Immature natural killer cell (primary cell): ENCODE measurements at places on chromosomes 1 and 21. TPM values are rescaled to one million over a fixed set of nuclear protein-coding genes. Genes with fewer than 3 reads are reported as not detected.

DNA sequence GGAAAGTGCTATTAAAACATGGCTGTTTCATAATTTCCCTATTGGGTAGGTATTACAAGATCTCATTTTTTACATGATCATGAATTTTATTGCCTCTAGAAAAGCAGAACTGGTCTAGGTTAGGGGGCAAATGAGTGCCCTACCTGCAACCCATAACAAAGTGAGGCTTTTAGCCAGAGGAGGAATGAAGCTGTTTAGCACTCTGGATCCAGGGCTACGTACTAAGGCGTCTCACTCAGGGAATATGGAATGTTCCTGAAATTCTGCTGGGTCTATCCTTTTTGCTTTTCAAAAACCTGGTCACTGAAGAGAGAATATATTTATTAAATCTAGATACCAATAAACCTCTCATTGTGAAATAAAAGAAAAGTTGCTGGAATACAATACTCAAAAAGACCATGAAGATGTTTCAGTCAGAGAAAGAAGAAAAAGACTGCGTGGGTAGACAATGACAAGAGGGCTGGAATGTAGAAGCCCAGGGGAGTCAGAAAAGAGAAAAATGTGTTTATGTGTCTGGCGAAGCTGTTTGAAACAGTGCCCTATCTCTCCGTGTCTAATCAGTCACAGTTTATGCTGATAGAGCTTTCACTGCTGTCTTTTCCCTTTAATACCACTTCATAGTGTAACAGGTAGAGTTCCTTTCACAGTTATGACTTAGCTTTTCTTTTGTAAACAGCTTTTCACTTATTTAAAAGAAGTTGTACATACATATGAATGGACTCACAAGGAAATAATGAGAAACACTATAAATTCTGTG lies 25.0 kb upstream of the SYDE2 start:
- DNase-seq, result no peak

- DNase-seq, result peak; percentile 34
Observed at GRCh38 chr21:44018813-44019567, 6.9 kb downstream of the TRAPPC10 start.

- DNase-seq, result no peak
Observed at GRCh38 chr1:1287288-1288110, 7.3 kb downstream of the SCNN1D start.

GRCh38 chr1:240804475-240804874 lies 192.5 kb upstream of the GREM2 start:
- DNase-seq, result no peak

DNA sequence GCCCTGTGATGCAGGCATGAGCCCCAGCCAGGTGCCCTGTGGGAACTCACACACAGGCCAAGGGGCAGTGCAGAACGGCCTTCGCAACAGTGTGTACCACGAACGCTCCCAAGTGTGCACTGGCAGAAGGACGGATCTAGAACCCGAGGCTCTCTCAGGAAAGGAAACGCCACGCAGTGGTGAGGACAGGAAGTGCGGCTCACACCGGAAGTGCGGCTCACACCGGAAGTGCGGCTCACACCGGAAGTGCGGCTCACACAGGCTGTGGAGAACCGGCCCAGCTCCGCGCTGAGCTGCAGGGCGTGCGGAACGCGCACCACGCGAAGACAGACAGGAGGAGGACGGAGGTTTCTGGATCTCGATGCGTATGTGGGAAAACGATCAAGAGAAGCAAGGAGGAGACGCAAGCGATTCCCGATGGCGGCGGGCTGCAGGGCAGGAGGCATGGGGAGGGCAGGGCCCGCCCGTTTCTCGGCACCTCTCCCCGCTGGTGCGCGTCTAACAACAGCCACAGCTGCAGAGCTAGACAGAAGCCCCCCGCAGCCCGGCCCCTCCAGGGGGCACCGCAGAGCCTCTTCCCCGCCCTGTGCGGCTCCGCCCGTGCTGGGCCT lies 35.9 kb upstream of the TMEM52 start:
- peak; percentile 17 for DNase-seq

CA14 gene
- 0.70 TPM for polyA plus RNA-seq

- DNase-seq, result no peak
Observed at GRCh38 chr1:230487773-230488428, 61.8 kb upstream of the PGBD5 start.

- no peak for DNase-seq
Observed at GRCh38 chr1:34270181-34270580, 93.5 kb downstream of the C1orf94 start.

CELA3A gene
- not detected for polyA plus RNA-seq

DNA sequence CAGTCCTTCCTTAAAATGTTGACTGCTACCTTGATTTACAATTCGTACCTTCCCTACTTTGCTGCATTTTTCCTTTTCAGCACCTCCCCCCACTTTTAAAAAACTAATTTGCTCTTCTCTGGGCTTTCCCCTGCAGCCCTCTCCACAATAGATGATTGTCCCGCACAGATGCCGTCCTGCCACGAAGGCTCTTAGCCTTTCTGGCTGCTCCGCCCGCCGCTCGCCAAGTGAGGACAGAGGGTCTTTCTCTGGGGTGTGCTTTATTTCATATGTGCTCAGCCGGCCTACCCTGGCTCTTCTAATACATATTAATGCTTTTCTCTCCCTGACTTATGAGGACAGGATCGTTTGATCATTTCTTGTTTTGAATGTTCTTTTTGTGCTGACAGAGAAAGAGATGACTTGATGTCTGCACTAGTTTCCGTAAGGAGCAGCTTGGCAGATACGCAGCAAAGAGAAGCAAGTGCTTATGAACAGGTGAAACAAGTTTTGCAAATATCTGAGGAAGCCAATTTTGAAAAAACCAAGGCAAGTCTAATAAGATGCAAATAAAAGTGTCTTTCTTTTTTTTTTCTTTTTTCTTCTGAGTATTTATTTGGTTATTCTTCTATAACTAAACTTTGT lies 60.6 kb downstream of the SDCCAG8 start:
- no peak for DNase-seq

GRCh38 chr1:229300099-229300757 lies 29.3 kb downstream of the RAB4A start:
- DNase-seq, result no peak

- no peak for DNase-seq
Observed at GRCh38 chr1:245971711-245972085, 535.4 kb downstream of the SMYD3 start.

- no peak for DNase-seq
Observed at GRCh38 chr21:37074197-37074510, 1.1 kb downstream of the TTC3 start.

NECTIN4 gene
- not detected for polyA plus RNA-seq

PRRX1 gene
- not detected for polyA plus RNA-seq

VWA5B1 gene
- polyA plus RNA-seq, result not detected

DNA sequence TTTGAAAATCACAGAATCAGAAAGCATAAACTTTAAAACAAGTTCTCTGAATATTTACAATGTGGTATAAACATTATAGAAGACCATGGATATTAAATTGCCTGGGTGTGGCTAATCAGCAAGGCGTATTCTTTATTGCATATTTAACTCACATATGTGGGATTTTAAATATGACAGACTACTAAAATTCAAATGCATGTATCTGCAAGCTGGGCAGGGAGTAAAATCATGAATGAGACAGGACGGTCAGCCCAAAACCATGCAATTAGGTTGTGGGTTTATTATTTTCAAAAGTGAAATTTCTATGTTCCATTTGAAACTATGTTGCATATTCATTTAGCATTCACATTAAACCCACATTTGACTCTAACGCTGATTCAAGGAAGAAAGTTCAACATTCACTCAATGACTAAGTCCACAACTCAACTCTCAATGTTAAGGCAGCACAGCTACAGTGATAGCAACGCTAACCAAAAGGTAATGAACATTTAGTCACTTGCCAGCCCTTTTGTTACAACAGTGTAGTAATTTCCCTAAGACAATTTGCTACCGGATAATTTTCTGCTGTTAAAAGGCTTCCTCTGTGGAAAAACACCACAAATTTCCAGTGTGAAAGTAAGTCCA lies 6.3 kb upstream of the SYNJ1 start:
- no peak for DNase-seq

RGL1 gene
- 0.20 TPM for polyA plus RNA-seq

GRCh38 chr1:48652334-48652733 lies 124.4 kb downstream of the BEND5 start:
- no peak for DNase-seq

GRCh38 chr1:211352985-211353515 lies 26.4 kb downstream of the TRAF5 start:
- peak; percentile 59 for DNase-seq

PTPRC gene
- polyA plus RNA-seq, result 1,080 TPM

KCNJ9 gene
- polyA plus RNA-seq, result not detected

GRCh38 chr1:109751531-109752260 lies 10.9 kb upstream of the GSTM3 start:
- DNase-seq, result no peak

DNA sequence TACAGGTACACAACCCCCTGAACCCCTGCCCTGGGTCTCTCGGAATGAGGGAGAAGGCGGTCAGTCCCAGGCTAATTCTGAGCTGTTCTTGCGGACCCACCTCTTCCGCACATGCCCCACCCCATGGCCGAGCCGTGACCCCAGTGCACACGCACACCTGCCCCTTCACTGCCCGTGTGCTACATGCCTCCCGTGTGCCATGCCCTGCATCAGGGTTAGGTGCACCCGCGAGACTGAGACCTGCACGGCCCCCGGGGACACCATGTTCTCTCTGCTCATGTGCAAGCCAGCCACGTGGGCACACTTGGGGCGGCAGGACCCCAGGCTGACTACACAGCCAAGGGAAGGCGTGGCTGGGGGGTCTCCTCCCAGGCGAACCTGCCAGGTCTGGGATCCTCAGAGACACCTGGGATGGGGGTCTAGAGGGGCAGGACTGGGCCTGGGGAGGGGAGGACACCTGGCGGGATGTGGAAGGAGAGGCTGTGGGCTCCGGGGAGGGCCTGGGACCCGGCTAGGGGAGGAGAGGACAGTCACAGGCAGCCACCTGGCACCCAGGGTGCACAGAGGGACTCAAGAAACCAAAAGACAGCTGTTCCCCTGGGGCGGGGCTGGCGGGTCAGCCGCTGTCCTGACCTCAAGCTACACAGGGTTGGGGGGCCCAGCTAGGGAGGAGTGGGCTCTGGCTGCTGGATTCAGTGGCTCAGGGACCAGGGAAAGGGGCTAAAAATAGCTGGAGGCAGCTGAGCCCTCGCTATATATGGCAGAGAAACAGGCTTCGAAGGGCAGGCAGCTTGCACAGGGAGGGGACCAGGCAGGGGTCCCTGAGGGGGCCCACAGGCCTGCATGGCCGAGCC lies 133.4 kb downstream of the CASZ1 start:
- DNase-seq, result no peak

GRCh38 chr1:51794868-51795267 lies 83.7 kb downstream of the NRDC start:
- no peak for DNase-seq

- no peak for DNase-seq
Observed at GRCh38 chr1:9341301-9341845, 48.7 kb downstream of the SPSB1 start.

GRCh38 chr1:79660129-79660528 lies 653.6 kb upstream of the ADGRL4 start:
- DNase-seq, result no peak

GRCh38 chr1:75615613-75616435 lies 4.9 kb upstream of the SLC44A5 start:
- DNase-seq, result peak; percentile 4
